ENCODE measurements at places on chromosomes 11 and 22.

GRCh38 chr11:1335811-1336761 is 26.7 kb upstream of the TOLLIP start:
- DNase-seq: peak; percentile 61

DNA sequence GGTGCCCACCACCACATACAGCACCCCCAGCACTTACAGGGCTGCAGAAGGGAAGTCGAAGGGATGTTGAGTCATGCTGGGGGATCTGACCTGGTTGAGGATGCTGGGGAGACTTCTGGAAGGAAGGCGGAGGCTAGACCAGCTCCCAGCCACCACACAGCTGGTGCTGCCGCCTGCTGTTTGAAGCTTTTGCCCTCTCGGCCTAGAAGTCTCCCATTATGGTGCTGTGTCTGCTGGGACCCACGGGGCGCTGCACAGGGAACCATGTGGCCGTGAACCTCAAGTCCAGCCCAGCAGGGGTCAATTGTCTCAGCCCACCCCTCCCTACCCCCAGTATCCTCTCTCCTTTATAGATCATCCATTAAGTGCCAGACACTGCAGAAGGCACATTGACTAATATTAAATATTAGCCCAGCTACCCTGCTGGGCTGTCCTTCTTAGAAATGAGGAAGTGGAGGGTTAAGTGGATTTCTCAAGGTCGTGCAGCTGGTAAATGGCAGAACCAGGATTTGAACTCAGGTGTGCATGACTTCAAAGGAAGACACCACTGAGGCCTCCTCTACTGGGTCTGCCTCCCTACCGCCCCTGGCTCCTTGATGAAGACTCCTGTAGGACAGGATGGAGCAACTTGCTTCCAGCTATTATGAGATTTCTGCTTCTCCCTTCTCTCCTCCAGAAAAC is 49.7 kb downstream of the CYTH4 start:
- DNase-seq: no peak

GRCh38 chr11:128874427-128874826 is 7.3 kb upstream of the KCNJ1 start:
- no peak for DNase-seq

DNA sequence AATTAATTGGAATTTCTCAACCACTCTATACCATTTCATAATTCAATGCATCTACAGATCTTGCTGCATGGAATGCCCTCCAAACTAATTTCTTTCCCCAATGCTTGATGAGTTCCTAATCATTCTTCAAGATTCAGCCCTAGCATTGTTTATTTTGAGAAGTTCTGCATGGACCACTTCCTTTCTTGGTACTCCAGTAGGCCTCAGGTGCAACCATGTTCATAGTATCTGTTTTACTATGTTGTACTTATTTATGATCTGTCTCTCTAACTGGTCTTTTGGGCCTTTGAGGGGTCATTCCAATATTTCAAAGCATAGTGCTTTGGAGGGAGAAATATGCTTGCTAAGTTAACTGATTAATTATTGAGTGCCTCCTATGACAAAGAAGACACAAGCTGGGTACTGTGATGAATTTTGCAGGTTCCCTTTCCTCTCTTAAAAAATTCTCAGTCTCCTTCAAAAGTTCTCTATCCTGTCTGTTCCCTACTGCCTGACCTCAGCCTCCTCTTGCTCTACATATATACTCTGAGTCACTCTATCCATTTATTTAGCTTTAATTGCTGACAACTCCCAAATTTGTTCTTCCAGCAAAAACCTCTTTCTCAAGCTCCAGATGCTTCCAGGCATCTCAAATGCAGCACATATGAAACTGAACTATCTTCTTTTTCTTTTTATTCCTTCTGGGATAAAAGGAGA is 9.5 kb downstream of the MRPL17 start:
- no peak for DNase-seq

GRCh38 chr11:47276923-47277322 is 7.0 kb downstream of the MADD start:
- DNase-seq: no peak

- no peak for DNase-seq
These were observed 317.8 kb downstream of the NTM start for GRCh38 chr11:131688048-131688693.

GRCh38 chr11:14308114-14308896 is 50.7 kb downstream of the RRAS2 start:
- no peak for DNase-seq

- no peak for DNase-seq
These were observed 61.7 kb downstream of the DDI1 start for GRCh38 chr11:104098132-104098531.
